Astrocyte (in vitro differentiated cells and primary cell): ENCODE measurements at places on chromosomes 3 and 15.

- DNase-seq: no peak
These were observed 68.0 kb downstream of the FNDC3B start for GRCh38 chr3:172107403-172107802.

GRCh38 chr3:139933766-139934165 is 1.2 kb upstream of the CLSTN2 start:
- no peak for DNase-seq

DNA sequence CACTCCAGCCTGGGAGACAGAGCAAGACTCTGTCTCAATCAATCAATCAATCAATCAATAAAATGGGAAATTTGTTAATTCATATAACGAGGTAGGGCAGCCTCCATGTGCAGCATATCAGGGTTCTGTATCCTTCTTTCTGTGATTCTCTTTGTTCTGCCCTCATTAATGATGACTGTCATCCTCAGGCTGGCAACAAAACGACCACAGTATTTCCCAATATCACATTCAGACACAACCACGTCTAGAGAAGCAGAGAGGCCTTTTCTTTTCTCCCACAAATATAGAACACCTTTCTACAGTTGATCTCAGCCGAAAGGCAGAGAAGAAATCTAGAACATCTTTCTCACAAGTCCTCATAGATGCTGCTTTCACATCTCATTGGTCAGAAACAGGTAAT is 11.2 kb downstream of the CEP19 start:
- DNase-seq: no peak

DNA sequence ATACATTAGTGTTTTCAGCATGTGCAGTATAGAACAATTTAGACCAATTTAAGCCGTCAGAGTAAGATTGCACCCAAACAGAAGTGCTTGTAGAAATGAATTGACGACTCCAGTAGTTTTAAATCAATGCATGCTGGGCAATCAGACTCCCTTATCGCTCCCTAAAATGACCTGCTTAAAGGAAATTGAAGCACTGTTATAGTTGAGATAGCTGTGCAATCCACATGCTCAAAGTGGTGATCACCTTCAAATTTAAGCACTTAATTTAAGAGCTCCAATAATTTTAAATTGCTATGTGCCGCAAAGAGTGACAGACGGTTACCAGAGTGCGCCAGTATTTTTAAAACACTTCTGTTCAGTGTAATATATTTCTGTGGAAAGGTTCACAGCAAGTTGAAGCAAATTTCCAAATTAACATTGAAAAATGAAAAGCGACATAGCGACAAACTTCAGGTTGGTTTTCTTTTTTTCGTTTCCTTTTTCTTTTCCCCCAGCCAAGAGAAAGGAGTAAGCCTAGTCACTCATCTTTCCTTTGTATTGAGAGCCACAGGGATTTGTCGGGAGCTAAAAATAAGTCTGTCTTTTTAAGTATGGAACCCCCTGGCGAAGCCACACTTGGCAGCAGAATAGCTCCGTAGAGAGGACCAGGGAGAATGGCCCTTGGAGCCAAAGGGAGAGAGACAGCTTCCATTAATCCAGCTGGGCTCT is 436.4 kb upstream of the RBMS3 start:
- no peak for DNase-seq

- no peak for DNase-seq
These were observed 200.8 kb upstream of the C2CD4B start for GRCh38 chr15:62365795-62366442.

GRCh38 chr3:151918253-151919029 is 45.0 kb downstream of the SUCNR1 start:
- DNase-seq: peak; percentile 52

GRCh38 chr3:85303156-85303555 is 344.4 kb downstream of the CADM2 start:
- DNase-seq: no peak

DNA sequence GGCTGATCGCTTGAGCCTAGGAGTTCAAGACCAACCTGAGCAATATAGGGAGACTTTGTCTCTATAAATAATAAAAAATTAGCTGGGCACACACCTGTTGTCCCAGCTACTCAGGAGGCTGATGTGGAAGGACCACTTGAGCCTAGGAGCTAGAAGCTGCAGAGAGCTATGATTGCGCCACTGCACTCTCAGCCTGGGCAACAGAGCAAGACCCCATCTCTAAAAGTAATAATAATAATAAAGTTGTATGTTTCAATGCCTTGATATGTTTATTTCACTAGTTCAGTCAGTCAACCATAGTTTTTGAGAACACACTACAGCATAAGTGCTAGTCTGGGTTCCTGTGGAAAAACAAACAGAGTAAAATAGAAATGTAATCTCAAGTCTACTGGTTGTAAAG is 36.5 kb downstream of the IGF2BP2 start:
- DNase-seq: no peak

GRCh38 chr3:47780741-47781684 is 680 bp downstream of the SMARCC1 start:
- peak; percentile 33 for DNase-seq

- no peak for DNase-seq
These were observed 2.9 kb upstream of the FYTTD1 start for GRCh38 chr3:197746801-197747237.

GRCh38 chr3:165523801-165524200 is 313.4 kb downstream of the BCHE start:
- DNase-seq: peak; percentile 68

GRCh38 chr3:16239086-16239770 is 25.5 kb downstream of the DPH3 start:
- DNase-seq: no peak

- DNase-seq: no peak
These were observed 165.5 kb downstream of the ALCAM start for GRCh38 chr3:105532251-105532650.

GRCh38 chr15:57503911-57504598 is 87.6 kb upstream of the MYZAP start:
- no peak for DNase-seq

DNA sequence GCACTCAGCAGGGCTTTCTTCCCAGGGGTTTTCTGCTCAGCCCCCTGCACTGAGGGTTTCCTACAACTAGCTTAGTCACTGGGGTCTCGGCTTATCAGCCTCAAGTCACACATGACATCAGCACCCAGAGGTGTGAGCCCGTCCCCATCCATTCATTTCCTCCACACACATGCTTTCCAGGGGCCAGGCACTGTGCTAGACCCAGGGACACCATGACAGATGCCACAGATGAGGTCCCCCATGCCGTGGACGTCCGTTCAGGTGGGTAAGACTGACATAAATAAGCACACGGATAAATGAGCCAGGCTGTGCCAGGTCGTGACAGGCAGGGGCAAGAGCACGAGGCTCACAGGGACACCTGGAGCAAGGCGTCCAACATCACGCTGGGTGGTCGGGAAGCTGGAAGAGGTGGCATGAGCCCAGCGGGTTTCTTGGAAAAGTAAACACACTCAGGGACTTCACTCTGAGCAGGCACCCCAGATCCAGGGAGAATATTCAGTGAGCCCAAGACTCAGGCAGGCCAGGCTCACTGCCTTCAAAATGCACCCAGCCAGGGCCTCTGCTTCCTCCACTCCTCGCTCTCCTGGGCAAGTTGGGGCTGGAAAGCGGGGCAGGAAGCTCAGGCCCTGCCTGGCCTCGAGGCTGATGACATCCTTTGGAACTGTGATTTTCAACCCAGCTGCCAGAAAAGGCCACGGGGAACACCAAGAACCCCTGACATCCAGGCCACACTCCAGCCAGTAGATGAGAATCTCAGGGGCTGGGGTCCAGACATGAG is 139.3 kb downstream of the CHSY1 start:
- DNase-seq: no peak

DNA sequence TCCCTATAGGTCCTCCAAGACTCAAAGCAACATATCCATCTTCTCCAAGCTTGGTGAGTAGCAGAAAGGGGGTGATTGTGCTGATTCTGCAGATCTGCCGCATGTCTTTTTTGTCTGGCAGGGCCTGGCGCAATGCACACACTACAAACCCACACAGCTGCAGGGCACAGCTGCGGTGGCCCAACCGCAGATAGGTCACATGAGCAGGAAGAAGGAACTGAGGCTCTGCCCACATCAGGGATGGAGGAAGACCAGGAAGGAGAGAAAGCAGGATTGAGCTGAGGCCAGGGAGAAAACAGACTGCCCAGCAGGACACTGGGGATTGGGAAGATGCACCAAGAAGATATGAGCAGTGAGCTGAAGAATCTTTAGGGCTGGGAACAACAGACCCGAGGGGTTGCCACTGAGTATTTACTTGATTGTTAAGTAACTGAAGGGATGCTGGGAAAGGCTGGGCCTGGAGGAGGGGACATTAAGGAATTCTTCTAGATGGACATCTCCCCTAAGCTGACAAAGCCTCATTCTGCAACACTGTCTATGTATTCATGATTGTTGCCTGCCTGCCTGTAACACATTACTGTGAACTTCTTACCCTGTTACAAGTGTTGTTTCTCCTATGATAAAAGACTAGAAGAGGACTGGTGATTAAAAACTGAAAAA is 126.7 kb downstream of the MYLK start:
- DNase-seq: peak; percentile 11

GRCh38 chr3:34067536-34068051 is 269.2 kb downstream of the PDCD6IP start:
- no peak for DNase-seq

GRCh38 chr3:185823078-185824044 is 1.5 kb downstream of the IGF2BP2 start:
- no peak for DNase-seq

DNA sequence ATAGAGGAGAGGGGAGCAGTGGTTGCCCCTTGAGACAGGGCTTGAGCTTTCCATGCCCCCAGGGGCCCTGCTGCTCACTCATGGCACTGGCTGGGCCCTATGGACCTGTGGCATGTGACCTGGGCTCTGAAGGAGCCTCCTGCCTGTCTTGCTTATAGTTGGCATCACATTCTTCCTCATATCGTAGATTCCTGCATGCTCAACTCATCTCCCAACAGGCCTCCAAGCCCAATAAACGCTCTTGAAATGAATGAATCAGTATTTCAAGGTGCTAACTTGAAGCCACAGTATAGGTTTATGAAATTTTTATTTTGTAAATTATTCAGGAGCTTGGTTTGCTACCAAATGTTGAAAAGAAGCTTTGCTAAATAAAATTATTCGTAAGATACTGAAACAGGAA is 93.3 kb upstream of the SLC7A14 start:
- DNase-seq: no peak

DNA sequence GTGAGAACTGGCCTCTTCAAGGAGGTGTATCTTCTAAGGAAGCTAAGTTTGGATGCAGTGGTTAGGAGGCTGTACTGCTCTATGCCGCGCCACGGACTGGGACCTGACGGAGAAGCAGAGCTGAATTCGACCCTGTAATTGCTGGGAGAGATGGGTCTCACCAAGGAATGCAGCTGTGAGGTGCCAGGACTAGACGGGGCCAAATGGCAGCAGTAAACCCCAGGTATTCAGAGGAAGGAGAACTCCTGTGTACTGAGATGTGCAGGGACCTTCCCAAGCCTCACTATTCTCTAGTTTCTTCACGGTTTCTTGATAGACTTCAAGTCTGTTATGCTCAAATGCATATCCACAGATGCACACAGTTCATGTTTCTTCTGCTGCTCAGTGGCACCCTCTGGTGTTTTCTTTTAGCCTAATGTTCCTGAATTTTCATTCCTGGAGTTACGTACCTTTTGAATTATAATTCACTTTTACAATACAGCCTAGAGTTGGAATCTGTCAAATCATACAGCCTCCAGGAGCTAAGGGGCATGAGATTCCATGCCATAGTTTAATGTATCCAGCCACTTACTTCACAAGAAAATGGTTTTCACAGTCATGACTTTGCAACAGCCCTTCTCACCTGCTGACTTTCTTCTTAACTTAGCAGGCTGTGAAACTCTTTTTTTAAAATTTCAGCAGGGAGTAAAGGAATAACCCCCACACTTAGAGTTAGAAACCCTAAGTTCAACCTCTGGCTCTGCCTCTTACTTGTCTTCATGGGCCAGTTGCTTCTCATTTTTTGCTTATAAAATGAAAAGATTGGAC is 61.8 kb downstream of the GLDN start:
- DNase-seq: peak; percentile 19
